ENCODE measurements at places on chromosomes 12 and 14.

GRCh38 chr12:110109037-110109836, 14.9 kb upstream of the IFT81 start:
- H3K36me3 ChIP-seq = no peaks in the 10 kb centered on the region
- no peaks in the 10 kb centered on the region for H3K27me3 ChIP-seq

DNA sequence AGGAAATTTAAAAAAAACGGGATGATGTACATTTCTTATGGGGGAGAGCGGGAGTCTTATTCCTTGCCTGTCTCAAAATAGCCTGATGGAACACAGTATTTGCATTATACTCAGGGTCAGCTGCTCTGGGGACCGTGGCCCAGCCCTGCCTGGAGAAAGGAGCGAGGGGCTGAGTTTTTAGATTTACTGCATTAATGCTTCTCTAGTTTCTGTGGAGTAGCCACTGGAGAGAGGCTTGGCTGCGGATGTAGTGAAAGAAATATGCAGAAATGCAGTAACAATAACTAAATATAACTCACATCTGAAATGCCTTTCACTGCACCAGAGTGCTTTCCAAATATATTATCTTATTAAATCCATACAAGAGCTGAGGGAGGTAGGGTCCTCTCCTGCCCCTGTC, 87.6 kb upstream of the MAP1LC3B2 start:
- H3K27me3 ChIP-seq = no peaks in the 10 kb centered on the region
- DNase-seq = no peak
- no peaks in the 10 kb centered on the region for H3K36me3 ChIP-seq
- H3K4me1 ChIP-seq = no peaks in the 10 kb centered on the region

DNA sequence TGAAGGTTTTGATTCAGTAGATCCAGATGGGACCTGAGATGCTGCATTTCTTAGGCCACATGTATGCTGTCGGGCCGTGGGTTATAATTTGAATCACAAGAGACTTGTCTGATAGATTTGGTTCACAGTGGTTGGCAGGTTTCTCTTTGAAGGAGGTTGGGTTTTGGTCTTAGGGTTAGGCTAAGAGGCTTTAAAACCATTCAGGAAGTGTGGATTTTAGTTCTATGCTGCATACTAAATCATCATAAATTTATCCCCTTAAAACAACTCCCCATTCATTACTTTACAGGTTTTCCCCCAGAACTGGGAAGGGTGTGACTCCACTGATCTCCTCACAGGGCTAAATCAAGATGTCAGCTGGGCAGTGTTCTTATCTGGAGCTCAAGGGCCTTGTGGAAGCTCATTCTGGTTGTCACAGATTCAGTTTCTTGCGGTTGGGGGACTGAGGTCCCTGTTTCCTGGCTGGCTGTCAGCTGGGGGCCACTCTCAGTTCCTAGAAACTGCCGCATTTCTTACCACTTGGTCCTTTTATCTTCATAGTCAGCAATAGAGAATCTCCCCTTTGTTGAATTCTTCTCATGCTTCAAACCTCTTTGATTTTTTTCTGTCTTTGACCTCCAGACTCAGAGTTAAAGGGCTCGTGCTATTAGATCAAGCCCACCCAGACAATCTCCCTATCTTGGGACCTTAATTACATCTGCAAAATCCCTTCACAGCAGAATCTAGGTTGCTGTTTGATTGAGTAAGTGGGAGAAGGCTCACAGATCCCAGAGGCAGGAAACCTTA, 20.6 kb upstream of the PCNX1 start:
- H3K27ac ChIP-seq = no peak overlapping the region
- peak; percentile 46 for DNase-seq
- no peaks in the 10 kb centered on the region for H3K4me1 ChIP-seq
- no peak overlapping the region for H3K4me3 ChIP-seq
- no peaks in the 10 kb centered on the region for H3K36me3 ChIP-seq

- H3K36me3 ChIP-seq = no peaks in the 10 kb centered on the region
- H3K27ac ChIP-seq = no peak overlapping the region
- H3K27me3 ChIP-seq = no peaks in the 10 kb centered on the region
- no peak overlapping the region for H3K4me3 ChIP-seq
These were observed 22.7 kb downstream of the FRMD6 start for GRCh38 chr14:51674294-51675002.

DNA sequence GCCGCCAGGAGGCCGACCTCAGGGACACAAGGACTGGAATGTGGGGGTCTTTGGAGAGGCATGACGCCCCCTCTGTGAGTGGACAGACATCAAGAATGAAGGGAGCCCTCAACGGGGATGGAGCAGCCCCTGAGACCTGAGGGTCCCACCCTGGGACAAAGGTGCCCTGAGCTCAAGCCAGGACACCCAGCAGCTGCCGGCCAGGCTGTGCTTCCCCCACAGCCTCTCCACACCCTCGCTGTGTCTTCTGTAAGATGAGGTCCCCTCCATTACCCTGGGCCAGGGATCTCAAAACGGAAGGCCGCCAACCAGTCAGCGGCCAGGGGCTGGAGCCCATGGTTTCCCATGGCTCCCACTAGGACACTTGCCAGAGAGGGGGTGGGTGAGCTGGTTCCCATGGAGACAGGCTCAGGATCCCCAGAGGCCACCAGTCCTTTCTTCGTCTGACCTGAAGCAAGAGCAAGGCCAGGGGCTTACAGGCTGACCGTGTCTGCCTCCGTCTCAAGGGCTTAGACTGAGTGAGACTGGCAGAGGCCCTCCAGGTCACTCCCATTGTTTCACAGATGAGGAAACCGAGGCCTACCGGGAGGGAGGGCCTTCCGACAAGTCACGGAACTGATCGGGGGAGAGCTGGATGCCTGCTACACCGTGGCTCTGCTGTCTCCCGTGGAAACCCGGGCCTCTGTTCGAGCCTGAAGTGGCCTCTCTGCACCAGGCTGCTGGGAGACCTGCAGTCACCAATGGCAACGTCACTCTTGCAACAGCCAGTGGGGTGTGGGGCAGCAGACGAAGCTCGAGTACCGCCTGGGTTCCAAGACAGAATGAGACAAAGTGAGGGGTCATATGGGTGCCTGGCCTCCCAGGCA, 91.7 kb upstream of the DIO3 start:
- no peak for DNase-seq
- no peaks in the 10 kb centered on the region for H3K27me3 ChIP-seq
- no peak overlapping the region for H3K4me3 ChIP-seq
- no peaks in the 10 kb centered on the region for H3K4me1 ChIP-seq

- H3K27ac ChIP-seq = no peak overlapping the region
- H3K27me3 ChIP-seq = no peaks in the 10 kb centered on the region
- no peak overlapping the region for H3K4me3 ChIP-seq
- no peaks in the 10 kb centered on the region for H3K4me1 ChIP-seq
These were observed 32.7 kb downstream of the CCDC175 start for GRCh38 chr14:59543873-59544272.

DNA sequence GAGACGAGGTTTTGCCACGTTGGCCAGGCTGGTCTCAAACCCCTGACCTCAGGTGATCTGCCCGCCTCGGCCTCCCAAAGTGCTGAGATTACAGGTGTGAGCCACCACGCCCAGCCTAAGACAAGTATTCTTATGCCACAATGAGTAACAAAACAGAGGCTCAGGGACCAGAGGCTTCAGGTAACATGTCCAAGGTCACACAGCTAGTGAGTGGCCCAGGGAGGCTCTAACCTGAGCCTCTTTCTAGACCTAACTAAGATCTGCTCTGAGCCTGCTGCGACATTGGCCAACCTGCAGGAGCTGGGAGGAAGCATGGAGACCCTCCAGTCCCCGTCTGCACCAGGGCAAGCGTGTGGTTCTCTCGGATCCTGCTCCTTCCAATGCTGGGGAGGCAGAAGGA, 77.9 kb downstream of the FOXN3 start:
- H3K27ac ChIP-seq = peak overlapping the region; percentile 76
- no peak overlapping the region for H3K4me3 ChIP-seq
- DNase-seq = no peak
- H3K4me1 ChIP-seq = peaks cover 22% of the 10 kb centered on the region

DNA sequence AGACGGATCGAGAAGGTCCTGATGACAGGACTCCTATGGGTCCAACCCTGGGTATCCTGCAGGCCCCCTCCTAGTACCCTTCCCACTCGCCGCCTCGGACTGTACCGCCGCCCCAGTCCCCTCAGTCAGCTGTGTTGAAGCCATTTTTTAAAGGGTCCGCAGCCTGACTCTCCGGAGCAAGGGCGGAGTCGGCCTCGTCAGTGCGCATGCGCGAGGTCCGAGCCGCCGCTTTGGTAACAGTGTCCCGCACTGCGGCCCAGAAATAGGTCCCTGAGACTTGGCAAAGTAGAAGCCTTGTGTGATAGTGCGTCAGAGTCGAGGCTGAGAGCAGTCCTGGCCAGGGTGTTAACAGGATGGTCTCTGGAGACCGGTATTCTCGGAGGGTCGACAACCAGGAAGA, 769.0 kb upstream of the ALG10B start:
- H3K4me1 ChIP-seq = no peaks in the 10 kb centered on the region
- H3K27ac ChIP-seq = no peak overlapping the region
- no peaks in the 10 kb centered on the region for H3K36me3 ChIP-seq
- no peak for DNase-seq

GRCh38 chr12:2009623-2010022, 5.4 kb upstream of the DCP1B start:
- no peaks in the 10 kb centered on the region for H3K36me3 ChIP-seq
- H3K4me3 ChIP-seq = no peak overlapping the region
- no peaks in the 10 kb centered on the region for H3K4me1 ChIP-seq
- peak; percentile 35 for DNase-seq
- H3K27me3 ChIP-seq = no peaks in the 10 kb centered on the region
- no peak overlapping the region for H3K27ac ChIP-seq

- H3K4me1 ChIP-seq = no peaks in the 10 kb centered on the region
- H3K27me3 ChIP-seq = no peaks in the 10 kb centered on the region
- H3K36me3 ChIP-seq = no peaks in the 10 kb centered on the region
- H3K27ac ChIP-seq = no peak overlapping the region
- DNase-seq = peak; percentile 70
- no peak overlapping the region for H3K4me3 ChIP-seq
These were observed 11.1 kb upstream of the KRT7 start for GRCh38 chr12:52221912-52222457.

DNA sequence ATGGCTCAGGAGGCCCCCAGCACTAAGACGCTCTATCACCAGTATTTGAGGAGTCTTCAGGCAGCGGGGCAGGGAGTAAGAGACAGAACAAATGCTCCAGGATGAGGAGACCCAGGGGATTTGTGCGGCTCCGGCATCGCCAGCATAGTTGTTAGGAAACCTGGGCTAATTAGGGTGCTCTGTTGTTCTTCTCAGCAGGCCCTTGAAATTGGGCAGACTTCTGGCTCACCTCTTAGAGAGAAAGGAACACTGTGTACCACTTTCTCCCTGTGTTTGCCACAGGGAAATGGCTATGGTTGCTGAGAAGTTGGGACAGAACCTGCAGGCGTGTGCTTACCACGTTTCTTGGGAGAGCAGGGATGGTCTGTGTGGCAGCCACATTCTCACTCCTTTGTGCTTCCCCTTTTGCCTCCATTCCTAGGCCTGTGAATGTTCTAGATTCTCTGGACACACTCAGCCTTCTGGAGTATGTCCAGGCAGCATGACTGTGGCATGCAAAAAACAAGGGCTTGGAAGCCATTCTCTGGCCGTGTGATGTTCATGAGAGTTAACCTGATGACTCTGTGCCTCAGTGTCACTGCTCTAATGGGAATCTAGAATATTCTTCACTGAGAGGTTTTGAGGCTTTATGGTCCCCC, 109.0 kb downstream of the CHST11 start:
- no peak overlapping the region for H3K27ac ChIP-seq
- no peaks in the 10 kb centered on the region for H3K4me1 ChIP-seq
- H3K36me3 ChIP-seq = no peaks in the 10 kb centered on the region

DNA sequence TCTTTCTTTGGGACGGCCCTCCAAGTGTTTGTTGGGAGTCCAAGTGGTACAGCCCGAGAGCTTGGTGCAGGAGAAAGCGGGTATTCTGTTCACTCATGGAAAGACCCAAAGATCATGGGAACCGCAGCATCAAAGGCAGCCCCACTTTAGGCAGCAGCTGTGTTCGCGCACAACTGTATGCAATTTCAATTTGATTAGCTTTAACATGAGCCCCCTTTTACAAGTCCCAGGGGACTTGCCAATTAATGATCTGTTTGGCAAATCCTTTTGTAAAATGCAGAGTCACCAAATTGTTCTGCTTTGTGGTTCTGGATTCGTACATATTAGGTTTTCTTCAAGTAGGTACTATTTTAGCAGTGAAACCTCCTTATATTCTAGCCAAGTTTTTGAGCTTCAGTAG, 217.7 kb downstream of the AACS start:
- no peak for DNase-seq
- no peaks in the 10 kb centered on the region for H3K36me3 ChIP-seq
- no peak overlapping the region for H3K27ac ChIP-seq

DNA sequence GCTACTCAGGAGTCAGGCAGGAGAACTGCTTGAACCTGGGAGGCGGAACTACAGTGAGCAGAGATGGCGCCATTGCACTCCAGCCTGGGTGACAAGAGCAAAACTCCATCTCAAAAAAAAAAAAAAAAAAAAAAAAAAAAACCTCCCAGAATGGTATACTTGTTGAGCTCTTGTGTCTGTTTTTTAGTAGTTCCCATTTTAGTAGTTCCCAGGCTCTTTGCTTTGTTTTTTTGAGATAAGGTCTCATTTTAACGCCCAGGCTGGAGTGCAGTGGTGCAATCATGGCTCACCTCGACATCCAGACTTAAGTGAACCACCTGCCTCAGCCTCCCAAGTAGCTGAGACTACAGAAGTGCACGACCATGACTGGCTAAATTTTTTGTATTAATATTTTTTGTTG, 13.4 kb downstream of the ATXN2 start:
- H3K27ac ChIP-seq = no peak overlapping the region
- H3K4me1 ChIP-seq = no peaks in the 10 kb centered on the region
- no peaks in the 10 kb centered on the region for H3K36me3 ChIP-seq
- DNase-seq = no peak
